ENCODE measurements at places on chromosomes 4 and X. TPM values are rescaled to one million over a fixed set of nuclear protein-coding genes. Genes with fewer than 3 reads are reported as not detected.

The NDNF gene
- total RNA-seq, result 0.37 TPM

- DNase-seq, result no peak
These were observed 146.0 kb upstream of the GPC4 start for GRCh38 chrX:133561251-133561650.

The C4orf50 gene
- total RNA-seq, result not detected

DNA sequence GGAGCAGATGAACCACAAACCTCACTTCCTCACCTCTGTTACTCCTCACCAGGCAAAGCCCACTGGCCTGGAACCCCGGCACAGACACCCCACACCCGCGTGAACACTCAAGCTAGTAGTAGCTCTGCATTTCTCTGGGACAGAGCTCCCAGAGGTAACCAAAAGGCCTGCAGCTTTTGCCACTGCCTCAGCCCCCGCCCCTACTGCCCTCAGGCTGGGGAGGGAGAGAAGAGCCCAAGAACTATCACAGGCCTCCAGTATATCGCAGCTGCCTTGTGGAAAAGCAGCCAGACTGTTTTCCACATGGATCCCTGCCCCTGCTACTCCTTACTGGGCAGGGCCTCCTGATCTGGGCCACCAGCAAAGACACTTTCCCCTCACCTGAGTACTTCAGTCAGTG, 728.7 kb upstream of the ACTRT1 start:
- no peak for DNase-seq

The PFKFB1 gene
- total RNA-seq, result not detected

- DNase-seq, result peak; percentile 66
These were observed 46.3 kb downstream of the SH3KBP1 start for GRCh38 chrX:19840899-19841648.

The PLXNA3 gene
- total RNA-seq, result 4.3 TPM

DNA sequence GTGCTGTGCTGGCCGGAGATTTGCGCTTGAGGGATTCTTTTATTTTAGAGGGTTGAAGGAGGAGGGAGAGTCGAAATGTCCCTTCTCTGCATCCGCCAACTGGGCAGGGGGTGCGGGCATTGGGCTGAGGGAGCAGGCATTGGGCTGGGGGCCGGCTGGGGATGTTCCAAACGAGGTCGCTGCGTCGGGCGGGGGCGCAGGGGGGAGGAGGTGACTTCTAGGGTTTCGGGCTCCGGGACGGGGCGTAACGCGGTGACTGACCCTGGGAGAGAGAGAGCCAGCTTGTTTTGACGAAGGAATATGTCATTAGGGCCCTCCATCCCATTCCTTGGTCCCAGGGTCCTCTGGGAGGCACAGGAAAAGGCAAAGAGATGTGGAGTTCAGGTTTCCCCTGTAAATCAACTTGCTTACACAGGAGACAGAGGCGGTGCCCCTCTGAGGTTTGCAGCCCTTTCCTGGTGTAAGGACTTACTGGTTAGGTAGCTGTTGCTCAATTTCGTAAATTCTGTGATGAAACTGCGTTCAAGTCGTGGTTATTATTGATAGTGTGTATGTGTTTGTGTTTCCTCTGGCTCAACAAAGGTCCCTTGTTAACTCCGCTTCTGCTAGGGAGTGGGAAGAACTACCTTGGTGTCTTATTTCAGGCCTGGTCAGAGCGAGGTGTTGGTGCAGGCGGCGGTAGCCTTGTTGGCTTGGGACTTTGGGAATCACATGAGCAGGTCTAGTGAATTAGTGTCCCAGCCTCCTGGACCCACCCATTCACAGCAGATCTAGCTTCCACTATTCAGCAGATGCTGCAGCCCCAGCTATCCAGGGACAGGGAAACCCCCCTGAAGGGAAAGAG, 716 bp downstream of the FHIP1A start:
- DNase-seq, result peak; percentile 20

GRCh38 chr4:5658974-5659373, 49.4 kb downstream of the EVC2 start:
- DNase-seq, result no peak

The FGG gene
- total RNA-seq, result not detected

GRCh38 chrX:37967714-37968113, 38.6 kb upstream of the SYTL5 start:
- no peak for DNase-seq

The GPC3 gene
- total RNA-seq, result not detected

GRCh38 chrX:74505437-74505836, 84.1 kb downstream of the SLC16A2 start:
- DNase-seq, result no peak

The UGT2B17 gene
- 1.2 TPM for total RNA-seq

GRCh38 chrX:103175944-103176753, 38.8 kb upstream of the BEX4 start:
- peak; percentile 58 for DNase-seq

DNA sequence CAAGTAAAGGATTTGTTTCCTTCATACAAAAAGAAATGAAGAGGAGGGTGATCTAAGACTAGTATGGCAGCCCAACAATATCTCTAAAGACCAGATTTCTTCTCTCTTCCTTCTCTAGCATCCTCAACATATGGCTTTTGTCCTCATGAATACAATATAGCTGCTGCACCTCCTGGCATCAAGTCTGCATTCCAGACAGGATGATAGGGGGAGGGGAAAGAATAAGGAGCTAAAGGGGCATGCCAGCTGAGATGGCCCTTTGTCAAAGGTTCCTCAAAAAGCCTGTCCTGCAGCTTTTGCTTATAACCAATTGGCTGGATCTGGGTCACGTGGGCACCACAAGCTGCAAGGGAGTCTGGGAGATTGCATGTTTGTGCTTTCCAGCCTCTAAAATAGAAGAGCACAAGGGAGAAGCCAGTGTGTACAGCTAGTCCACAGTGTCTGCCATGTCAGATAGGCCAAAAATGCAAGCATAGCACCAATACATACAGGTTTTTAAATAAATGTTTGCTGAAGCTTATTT, 132.6 kb downstream of the BCOR start:
- no peak for DNase-seq

The USP9X gene
- total RNA-seq, result 81.7 TPM

DNA sequence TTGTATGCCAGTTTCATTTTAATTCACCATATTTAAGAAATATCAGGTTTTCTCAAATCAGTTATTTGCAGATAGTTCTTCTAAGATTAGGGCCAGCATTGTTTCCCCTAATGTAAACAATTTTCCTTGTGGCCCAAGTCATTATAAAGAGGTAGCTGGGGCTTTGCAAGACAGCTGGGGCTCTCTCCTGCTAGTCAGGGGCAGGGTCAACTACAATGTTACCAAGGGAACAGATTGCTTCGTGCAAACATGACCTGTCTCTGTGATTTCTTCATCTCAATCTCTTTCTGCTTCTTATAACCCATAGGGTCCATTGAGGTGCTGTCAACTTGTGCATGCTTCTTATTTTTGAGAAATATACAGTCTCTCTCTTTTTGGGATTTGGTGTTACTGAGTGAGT, 12.1 kb downstream of the ARMCX6 start:
- no peak for DNase-seq

The MAGEB2 gene
- 0.12 TPM for total RNA-seq

DNA sequence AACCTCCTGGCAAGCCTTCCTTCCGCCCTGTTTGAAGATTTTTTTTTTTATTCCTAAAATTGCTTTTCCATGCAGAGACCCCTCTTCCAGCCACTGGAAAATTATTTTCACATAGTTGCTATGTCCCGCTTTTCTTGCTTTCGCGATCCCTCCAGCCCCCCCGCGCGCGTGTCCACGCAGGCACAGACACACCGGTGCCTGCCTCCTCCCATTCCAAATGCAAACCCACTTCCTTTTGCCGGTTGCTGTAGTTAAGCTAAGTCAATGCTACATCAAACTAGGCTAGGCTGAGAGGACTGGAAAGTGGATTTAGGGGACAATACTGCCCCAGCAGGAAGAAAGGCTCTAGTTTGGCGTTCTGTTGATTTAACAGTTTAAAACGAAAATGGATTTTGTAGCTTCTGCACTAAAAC, 111.0 kb downstream of the DHX15 start:
- DNase-seq, result peak; percentile 62

- no peak for DNase-seq
These were observed 23.8 kb downstream of the TRMT44 start for GRCh38 chr4:8464381-8464780.

The MFAP3L gene
- 0.10 TPM for total RNA-seq

The FAM47E gene
- not detected for total RNA-seq

- no peak for DNase-seq
These were observed at the start of gene DRD5 for GRCh38 chr4:9781343-9782135. DRD5 (plus strand) TSS chr4:9781634; CDS start chr4:9782030, 396 bp downstream.

The DMP1 gene
- not detected for total RNA-seq

GRCh38 chr4:67880866-67881610, 2.8 kb downstream of the TMPRSS11D start:
- DNase-seq, result no peak

The TNIP3 gene
- 0.10 TPM for total RNA-seq

- no peak for DNase-seq
These were observed 74.9 kb downstream of the TMEM156 start for GRCh38 chr4:38957261-38957815.

- no peak for DNase-seq
These were observed 81.5 kb downstream of the SHROOM2 start for GRCh38 chrX:9867753-9868152.

The KCNIP4 gene
- total RNA-seq, result 0.15 TPM

The C4orf54 gene
- 0.02 TPM for total RNA-seq

The SOWAHB gene
- not detected for total RNA-seq

- no peak for DNase-seq
These were observed 105.0 kb upstream of the AFAP1 start for GRCh38 chr4:8044699-8045098.

DNA sequence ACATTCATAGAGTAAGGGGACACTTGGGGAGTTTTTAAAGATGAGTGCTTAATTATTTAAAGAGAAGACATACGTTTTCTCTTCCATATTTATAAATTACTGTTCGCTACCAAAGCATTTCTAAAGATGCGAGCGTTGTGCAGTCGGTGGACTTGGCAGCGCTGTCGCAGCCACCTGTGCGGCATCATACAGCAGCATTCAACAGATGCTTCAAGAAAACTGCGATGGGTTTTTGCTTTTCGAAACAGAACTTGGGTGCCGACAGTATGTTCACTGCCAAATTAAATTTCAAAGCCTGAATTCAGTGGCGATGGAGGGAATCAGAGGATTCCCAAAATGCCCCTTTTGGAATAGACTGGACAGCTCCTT, 1.6 kb upstream of the HTR2C start:
- no peak for DNase-seq

DNA sequence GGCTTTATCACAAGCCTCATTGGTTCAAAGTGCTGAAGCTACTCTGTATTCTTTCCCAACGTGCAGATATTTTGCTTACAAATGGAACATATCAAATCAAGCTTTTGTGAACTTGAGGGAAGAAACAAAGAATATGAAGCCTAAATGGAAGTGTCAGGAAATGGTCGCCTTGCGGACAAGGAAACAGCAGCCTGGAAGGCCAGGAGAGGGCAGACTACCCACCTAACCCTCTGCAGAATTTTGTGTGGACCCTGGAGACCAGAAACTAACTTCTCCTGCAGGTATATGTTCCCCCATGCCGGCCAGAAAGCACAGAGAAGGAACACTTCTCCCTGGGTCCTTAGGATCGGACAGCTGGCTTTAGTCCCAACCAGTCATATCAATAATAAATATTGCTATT, 1425.8 kb downstream of the PCDH7 start:
- no peak for DNase-seq

DNA sequence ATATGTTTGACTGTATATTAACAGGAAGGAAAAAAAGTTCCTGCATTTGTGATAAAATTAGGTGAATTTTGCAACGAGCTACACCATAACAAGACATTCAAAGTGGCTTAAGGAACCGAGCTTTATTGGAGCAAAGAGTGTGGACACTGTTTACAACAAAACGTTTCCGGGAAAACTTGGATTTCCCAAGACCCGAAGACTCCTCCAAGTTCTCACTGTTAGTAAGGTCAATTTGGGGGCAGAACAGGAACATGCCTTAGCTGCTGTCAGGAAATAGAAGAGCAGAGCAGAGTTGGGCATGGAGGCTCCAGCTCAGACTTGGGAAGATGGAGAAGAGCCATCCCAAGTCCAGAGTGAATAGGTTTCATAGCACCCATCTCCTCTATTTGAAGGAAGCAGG, 16.5 kb downstream of the ADH6 start:
- no peak for DNase-seq

DNA sequence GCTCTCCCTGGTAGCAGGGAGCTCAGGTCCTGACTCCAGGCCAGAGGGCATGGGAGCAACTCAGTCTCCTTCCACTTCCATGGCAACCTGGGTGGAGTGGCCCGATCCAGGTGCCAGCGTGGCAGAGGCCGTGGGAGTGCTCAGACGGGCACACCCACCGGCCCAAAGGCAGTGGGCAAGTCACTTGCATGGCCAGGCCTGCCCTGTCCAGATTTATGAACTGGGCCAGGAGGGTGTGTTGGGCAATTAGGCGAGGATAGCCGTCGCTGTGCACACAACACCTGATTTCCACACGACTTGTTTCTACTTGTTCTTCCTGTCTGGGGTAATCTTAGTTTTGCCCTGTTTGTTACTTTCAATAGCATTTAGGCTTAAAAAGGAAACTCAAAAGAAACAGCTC, 55.5 kb upstream of the NYX start:
- DNase-seq, result no peak

GRCh38 chrX:2631743-2632532, 59.2 kb upstream of the CD99 start:
- no peak for DNase-seq

The SSR4 gene
- 477 TPM for total RNA-seq

DNA sequence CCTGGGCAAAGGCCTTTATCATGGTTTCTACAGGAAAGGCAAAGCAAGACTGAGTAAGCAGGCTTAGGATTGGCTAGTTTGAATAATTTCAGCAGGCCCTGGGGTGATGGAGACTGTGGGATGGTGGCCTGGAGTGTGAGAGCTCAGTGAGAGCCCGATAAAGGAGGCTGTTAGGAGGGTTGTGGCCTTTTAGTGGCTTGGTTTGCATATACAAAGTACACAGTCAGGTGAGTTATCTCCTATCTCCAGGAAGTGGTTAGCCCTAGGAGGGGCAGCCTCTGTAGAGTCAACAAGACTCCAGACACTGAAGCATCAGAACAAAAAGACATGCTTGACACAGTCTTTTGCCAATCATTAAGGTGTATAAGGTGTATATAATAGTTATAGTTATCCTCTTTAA, 157.2 kb downstream of the CFAP299 start:
- DNase-seq, result peak; percentile 34

The SSX1 gene
- total RNA-seq, result 5.8 TPM

DNA sequence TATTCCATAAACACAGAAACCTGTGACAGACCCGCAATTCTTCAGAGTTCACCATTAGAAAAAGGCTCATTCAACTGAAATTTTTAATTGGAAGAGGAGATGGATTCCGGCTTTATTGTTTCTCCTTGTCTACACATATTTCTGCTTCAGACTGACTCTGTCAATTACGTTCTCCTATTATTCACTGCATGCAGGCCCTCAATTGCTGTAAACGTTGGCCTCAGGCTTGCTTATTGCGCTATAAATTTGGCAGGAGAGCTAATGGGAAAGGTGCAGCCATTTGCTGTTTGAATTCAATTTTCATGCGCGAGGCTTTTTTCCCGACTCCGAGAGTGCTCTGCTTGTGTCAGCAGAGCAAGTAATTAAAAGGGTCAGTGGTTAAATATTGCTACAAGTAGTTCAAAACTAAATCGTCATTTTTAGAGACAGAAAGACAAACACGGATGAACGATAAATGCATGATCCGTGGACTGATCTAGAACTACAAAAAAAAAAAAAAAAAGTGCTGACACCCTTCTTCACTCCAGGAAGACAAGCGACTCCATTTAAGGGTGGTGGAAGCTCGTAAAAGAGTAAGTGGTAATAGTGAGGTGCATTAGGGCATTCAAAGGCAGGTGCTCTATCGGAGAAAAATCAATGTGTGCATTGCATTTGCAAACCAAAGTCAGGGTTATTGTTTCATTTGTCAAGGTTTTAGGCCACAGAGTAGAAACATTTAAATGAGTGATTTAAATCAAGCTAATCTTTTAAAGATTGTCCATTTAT, 841.6 kb upstream of the FRG1 start:
- peak; percentile 9 for DNase-seq

- no peak for DNase-seq
These were observed 773.2 kb upstream of the FTHL17 start for GRCh38 chrX:31845003-31845402.

Data from M059J (cell line).